ENCODE measurements at places on chromosomes 12 and 14.

- DNase-seq: no peak
Observed at GRCh38 chr12:68177562-68177961, 18.0 kb upstream of the IFNG start.

DNA sequence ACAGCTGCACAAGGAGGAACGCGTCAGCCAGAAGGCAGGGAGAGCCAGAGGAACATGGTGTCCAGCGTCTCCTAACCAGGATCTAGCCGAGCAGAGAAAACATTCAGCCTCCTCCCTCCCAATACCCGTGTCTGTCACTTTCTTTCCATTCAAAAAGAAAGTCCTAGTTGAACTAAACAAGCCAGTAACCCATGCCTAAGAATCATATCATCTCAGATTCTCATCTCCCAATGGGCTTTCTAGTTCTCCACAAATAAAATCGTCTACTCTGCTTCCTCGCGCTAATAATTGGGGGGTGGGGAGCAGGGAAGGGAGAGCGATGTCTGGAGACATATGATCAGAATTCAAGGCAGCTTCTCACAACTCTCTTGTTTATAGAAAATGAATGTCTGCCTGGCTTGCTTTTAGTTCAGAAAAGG, 7.4 kb downstream of the NKX2-1 start:
- DNase-seq: no peak

GRCh38 chr14:75293920-75294648, 15.5 kb downstream of the FOS start:
- DNase-seq: peak; percentile 98

DNA sequence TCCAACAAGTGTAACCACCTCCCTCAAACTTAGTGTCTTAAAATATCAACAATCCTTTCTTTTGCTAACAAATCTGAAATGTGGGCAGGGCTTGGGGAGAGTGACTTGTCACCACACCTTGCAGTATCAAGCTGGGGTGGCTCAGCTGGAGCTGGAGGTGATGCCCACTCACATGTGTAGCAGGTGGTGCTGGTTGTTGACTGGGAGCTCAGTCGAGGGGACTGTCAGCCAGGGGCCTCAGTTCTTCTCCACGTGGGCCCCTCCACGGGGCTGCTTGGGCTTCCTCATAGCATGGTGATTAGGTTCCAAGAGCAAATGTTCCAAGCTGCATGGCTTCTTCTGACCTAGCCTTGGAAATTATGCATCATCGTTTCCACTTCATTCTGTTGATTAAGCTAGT, 32.6 kb upstream of the ESRRB start:
- DNase-seq: no peak

- no peak for DNase-seq
Observed at GRCh38 chr12:65464930-65465329, 186.4 kb downstream of the MSRB3 start.

GRCh38 chr12:91186156-91186555, 3.5 kb upstream of the DCN start:
- no peak for DNase-seq

DNA sequence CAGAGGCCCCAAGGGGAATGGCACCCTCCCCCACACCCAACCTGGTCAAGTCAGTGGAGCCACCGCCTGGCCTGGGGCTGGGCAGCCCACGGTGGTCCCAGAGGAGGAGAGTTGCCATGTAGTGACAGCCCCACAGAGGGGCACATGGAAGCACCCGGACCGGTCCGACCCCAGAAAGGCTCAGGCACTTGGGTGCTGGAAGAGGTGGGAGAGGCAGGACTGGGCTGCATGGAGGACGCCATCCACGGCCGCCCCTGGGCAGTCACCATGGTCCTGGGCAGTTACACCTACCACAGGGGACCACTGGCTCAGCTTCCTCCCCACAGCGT, 37.9 kb upstream of the TMEM179 start:
- DNase-seq: no peak

DNA sequence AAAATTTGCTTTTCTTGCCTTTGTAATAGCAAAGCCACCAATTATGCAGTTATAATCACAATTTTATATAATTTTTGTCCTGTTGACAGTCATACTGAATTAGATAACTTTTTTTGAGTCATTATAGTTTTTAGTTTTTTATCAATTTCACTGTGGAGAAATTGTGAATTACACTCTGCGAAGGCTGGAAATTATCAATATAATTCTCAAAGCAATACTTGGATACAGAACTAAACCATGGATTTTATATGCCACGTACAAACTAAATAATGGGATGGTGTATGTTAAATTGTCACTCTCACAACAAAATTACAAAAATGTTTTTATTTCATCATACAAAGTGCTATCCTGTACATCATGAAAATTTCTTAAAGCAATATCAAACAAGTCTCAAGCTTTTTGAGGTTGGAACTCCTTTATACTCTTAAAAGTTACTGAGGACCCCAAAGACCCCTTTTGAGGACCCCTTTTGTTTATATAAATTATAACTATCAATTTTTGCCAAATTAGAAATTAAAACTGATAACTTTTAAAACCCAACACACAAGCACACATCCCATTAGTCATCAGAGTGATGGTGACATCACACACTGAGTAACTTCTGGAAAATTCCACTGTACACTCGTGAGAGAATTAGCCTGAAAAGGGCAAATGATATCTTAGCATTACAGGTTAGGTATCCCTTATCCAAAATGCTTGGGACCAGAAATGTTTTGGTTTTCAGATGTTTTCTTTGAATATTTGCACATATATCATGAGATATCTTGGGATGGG, 19.8 kb upstream of the AQP2 start:
- DNase-seq: peak; percentile 92

GRCh38 chr14:38409071-38409705, 153.3 kb upstream of the CLEC14A start:
- no peak for DNase-seq

DNA sequence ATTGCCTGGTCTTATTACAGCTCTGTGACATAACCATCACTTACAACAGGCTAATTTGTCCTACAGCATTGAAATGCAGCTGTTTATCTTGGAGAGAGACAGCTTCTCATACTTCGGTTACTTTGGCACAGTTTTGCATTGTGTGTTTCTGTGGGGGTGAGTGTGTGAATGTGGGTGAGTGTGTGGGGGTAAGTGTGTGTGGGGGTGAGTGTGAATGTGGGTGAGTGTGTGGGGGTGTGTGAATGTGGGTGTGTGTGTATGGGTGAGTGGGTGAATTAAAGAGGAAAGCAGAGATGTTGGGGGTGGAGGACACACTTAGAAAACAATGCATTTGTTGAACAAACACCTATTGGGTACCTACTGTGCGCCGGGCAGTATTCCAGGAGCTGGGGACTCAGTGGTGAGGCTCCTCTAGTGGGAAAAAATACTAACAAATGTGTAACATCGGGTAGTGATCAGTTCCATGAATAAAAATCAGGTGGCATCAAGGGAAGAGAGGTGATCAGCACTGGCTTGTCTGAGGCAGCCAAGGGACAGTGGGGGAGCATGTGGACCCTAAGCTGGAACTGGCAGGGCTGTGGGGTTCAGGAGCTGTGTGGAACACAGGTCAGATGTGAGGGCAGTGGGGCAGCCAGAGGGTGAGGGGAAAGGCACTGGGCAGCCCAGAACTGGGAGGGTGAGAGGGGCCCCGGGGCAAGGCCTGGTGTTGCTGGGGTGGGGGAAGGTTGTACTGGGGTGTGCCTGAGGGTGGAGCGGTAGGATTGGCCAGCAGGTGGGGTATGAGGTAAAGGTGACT, 44.1 kb upstream of the AMN start:
- DNase-seq: no peak
